ENCODE measurements at places on chromosomes 1 and 21. TPM values are rescaled to one million over a fixed set of nuclear protein-coding genes. Genes with fewer than 3 reads are reported as not detected.

The ERG gene
- 1.2 TPM for polyA plus RNA-seq

The C1orf52 gene
- polyA plus RNA-seq = 72.4 TPM

The GUCA2A gene
- polyA plus RNA-seq = not detected

The SESN2 gene
- polyA plus RNA-seq = 34.5 TPM

The SPRR2G gene
- not detected for polyA plus RNA-seq

GRCh38 chr1:205505791-205506190 is 1.3 kb downstream of the CDK18 start:
- peak; percentile 47 for DNase-seq
- H3K4me1 ChIP-seq = no peaks in the 10 kb centered on the region
- H3K27ac ChIP-seq = no peak overlapping the region
- peaks cover 35% of the 10 kb centered on the region for H3K27me3 ChIP-seq
- H3K36me3 ChIP-seq = no peaks in the 10 kb centered on the region
- H3K4me3 ChIP-seq = no peak overlapping the region

- no peak overlapping the region for H3K4me3 ChIP-seq
- no peak for DNase-seq
- H3K27me3 ChIP-seq = no peaks in the 10 kb centered on the region
- no peak overlapping the region for H3K27ac ChIP-seq
- H3K36me3 ChIP-seq = no peaks in the 10 kb centered on the region
Observed at GRCh38 chr1:229066591-229066990, 204.3 kb upstream of the RAB4A start.

GRCh38 chr1:58885998-58886397 is 102.2 kb upstream of the JUN start:
- DNase-seq = peak; percentile 55
- no peak overlapping the region for H3K27ac ChIP-seq
- no peaks in the 10 kb centered on the region for H3K36me3 ChIP-seq

- DNase-seq = no peak
- no peaks in the 10 kb centered on the region for H3K27me3 ChIP-seq
- peak overlapping the region; percentile 4 for H3K27ac ChIP-seq
- H3K36me3 ChIP-seq = peaks cover 11% of the 10 kb centered on the region
- H3K4me3 ChIP-seq = no peak overlapping the region
- H3K4me1 ChIP-seq = peaks cover 91% of the 10 kb centered on the region
Observed at GRCh38 chr1:85450832-85451231, 14.1 kb downstream of the DDAH1 start.

- no peaks in the 10 kb centered on the region for H3K36me3 ChIP-seq
- no peak overlapping the region for H3K4me3 ChIP-seq
- no peak for DNase-seq
- peaks cover 38% of the 10 kb centered on the region for H3K27me3 ChIP-seq
Observed at GRCh38 chr21:42514883-42515228, 1.2 kb downstream of the SLC37A1 start.

GRCh38 chr1:54542120-54542961 is 5.7 kb upstream of the ACOT11 start:
- peak overlapping the region; percentile 89 for H3K27ac ChIP-seq
- peak overlapping the region; percentile 69 for H3K4me3 ChIP-seq
- peak; percentile 86 for DNase-seq

- DNase-seq = no peak
- no peaks in the 10 kb centered on the region for H3K36me3 ChIP-seq
- no peak overlapping the region for H3K27ac ChIP-seq
Observed at GRCh38 chr21:44730951-44731579, 19.7 kb upstream of the TSPEAR start.

- no peak overlapping the region for H3K27ac ChIP-seq
- DNase-seq = no peak
- no peak overlapping the region for H3K4me3 ChIP-seq
- H3K4me1 ChIP-seq = no peaks in the 10 kb centered on the region
- no peaks in the 10 kb centered on the region for H3K36me3 ChIP-seq
Observed at GRCh38 chr1:183697814-183698590, 44.9 kb upstream of the APOBEC4 start.

GRCh38 chr1:182811975-182812722 is 22.6 kb downstream of the NPL start:
- H3K4me3 ChIP-seq = no peak overlapping the region
- H3K27ac ChIP-seq = no peak overlapping the region
- H3K27me3 ChIP-seq = no peaks in the 10 kb centered on the region
- no peaks in the 10 kb centered on the region for H3K4me1 ChIP-seq
- DNase-seq = no peak

DNA sequence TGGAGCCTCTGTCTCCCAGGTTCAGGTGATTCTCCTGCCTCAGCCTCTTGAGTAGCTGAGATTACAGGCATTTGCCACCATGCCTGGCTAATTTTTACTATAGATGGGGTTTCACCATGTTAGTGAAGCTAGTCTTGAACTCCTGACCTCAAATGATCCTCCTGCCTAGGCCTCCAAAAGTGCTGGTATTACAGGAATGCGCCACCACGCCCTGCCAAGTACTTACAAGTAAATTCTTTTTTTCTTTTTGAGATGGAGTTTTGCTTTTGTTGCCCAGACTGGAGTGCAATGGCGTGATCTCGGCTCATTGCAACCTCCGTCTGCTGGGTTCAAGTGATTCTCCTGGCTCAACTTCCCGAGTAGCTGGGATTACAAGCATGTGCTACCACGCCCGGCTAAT is 42.5 kb downstream of the RPRD2 start:
- no peak for DNase-seq
- peaks cover 12% of the 10 kb centered on the region for H3K4me1 ChIP-seq
- no peaks in the 10 kb centered on the region for H3K27me3 ChIP-seq
- H3K27ac ChIP-seq = no peak overlapping the region
- H3K36me3 ChIP-seq = no peaks in the 10 kb centered on the region
- no peak overlapping the region for H3K4me3 ChIP-seq

- H3K4me1 ChIP-seq = peaks cover 17% of the 10 kb centered on the region
- peak overlapping the region; percentile 63 for H3K27ac ChIP-seq
- H3K27me3 ChIP-seq = no peaks in the 10 kb centered on the region
- no peak overlapping the region for H3K4me3 ChIP-seq
- peak; percentile 86 for DNase-seq
- no peaks in the 10 kb centered on the region for H3K36me3 ChIP-seq
Observed at GRCh38 chr1:170910273-170910672, 25.1 kb upstream of the MROH9 start.

- H3K4me3 ChIP-seq = no peak overlapping the region
- H3K36me3 ChIP-seq = no peaks in the 10 kb centered on the region
- H3K27me3 ChIP-seq = no peaks in the 10 kb centered on the region
- H3K4me1 ChIP-seq = no peaks in the 10 kb centered on the region
Observed at GRCh38 chr1:238832106-238832505, 554.3 kb upstream of the CHRM3 start.

DNA sequence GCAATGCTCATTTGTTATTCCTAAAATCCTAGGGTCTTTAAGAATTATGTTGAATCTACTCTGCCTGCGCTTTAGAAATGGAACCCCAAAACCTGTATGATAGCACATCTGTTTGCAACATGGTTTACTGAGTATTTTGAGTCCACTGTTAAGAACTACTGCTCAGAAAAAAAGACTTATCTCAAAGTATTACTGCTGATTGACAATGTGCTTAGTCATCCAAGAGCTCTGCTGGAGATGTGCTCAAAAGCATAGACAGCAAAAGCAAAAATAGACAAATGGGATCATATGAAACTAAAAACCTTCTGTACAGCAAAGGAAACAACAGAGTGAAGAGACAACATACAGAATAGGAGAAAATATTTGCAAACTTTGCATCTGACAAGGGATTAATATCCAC is 107.0 kb downstream of the CTH start:
- no peaks in the 10 kb centered on the region for H3K4me1 ChIP-seq
- 0 out of 2 replicates have a peak, but pooled peaks cover 2% of the 10 kb centered on the region for H3K27me3 ChIP-seq
- DNase-seq = no peak
- H3K36me3 ChIP-seq = no peaks in the 10 kb centered on the region
- no peak overlapping the region for H3K4me3 ChIP-seq

DNA sequence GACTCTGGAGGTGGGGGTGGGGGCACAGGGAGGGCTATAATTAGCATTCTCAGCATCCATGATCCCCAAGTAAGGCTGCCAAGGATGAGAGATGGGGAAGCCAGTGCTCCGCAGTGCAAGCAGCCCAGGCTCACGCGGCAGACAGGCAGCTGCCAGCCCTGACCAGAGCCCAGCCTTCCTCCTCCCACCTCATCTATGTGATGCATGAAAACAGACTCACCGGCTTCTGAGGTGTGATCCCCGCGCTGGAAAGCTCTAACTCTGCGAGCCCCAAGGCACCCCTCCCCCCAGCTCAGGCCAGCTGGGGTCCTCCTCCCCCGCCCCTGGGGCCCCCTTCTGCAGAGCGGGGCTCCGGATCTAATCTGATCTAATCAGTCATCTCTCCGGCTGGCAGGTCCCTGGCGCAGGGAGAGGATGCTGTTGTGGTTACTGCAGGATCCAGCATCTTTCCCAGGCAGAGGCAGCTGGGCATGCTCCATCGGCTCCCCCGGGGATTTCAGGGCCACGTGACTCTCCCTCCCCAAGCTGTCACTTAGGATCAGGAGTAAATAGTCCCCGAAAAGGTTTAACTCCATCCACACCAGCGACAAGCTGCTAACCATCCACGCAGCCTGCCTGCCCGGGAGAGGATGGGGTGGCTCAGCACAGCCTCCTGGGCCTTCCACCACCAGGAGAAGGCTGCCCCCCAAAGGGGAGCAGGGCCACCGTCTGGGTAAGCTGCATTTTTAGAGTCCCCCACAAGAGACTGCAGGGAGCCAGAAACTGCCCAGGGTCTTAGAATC is at the start of gene PLEKHA6:
TSS of gene PLEKHA6 (minus strand) at position 456 of the 782 bp plus-strand sequence. CDS start 86,202 bp downstream, outside the sequence.
- DNase-seq = peak; percentile 73
- peaks cover 12% of the 10 kb centered on the region for H3K4me1 ChIP-seq
- no peaks in the 10 kb centered on the region for H3K27me3 ChIP-seq
- peak within 1 kb of the TSS; percentile 36 for H3K4me3 ChIP-seq

- H3K4me1 ChIP-seq = no peaks in the 10 kb centered on the region
- no peaks in the 10 kb centered on the region for H3K36me3 ChIP-seq
- DNase-seq = no peak
- H3K27me3 ChIP-seq = no peaks in the 10 kb centered on the region
- no peak overlapping the region for H3K4me3 ChIP-seq
Observed at GRCh38 chr1:230321741-230322420, 104.3 kb downstream of the PGBD5 start.

DNA sequence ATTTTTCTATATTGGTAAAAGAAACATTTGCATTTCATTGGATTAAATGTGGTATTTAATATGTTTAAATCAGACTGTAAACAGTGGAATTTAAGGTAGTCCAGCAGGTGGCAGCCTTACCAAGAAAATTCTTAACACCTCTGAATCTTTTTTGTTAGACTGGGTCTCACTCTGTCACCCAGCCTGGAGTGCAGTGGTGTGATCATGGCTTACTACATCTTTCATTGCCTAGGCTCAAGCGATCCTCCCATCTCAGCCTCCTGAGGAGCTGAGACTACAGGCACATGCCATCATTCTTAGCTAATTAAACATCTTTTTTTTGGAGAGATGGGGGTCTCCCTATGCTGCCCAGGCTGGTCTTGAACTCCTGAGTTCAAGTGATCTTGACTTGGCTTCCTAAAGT is 98.8 kb downstream of the RABGAP1L start:
- no peaks in the 10 kb centered on the region for H3K4me1 ChIP-seq
- no peak overlapping the region for H3K27ac ChIP-seq
- no peak overlapping the region for H3K4me3 ChIP-seq

GRCh38 chr1:53948291-53948690 is 2.1 kb downstream of the LRRC42 start:
- H3K4me3 ChIP-seq = peak overlapping the region; percentile 92
- no peak overlapping the region for H3K27ac ChIP-seq
- peaks cover 13% of the 10 kb centered on the region for H3K36me3 ChIP-seq
- DNase-seq = no peak
- H3K4me1 ChIP-seq = peaks cover 25% of the 10 kb centered on the region

DNA sequence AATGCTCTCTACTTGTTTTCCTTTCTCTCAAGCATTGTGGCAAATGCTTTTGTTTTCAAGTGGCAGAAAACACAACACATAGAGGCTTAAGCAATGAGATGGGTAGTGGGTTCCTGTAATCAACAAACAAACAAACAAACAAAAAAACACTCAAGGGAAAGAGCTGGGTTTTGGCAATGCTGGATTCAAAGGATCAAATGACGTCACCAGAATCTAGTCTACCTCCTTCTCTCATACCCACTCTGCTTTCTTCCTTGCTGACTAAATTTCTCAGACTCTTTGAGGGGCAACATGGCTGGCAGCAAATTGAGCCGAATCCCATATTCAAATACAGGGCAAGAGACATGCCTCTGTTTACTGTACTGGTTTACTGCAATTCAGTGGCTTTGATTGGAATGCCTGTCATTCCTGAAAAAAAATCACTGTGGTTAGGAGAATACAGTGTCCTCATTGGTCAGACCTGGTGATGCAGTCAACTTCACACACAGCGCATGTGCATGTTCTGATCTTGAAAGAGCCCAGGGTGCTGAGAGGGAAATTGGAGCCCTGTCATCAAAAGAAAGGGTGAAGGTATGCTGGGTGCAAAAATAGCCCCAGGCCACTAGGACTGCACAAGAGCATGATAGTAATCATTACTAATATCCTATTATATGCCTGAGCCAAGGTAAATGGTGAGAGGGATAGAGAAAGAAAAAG is 356.2 kb downstream of the KCTD3 start:
- H3K4me3 ChIP-seq = no peak overlapping the region
- H3K36me3 ChIP-seq = no peaks in the 10 kb centered on the region
- no peak overlapping the region for H3K27ac ChIP-seq
- H3K27me3 ChIP-seq = 0 out of 2 replicates have a peak, but pooled peaks cover 11% of the 10 kb centered on the region
- H3K4me1 ChIP-seq = no peaks in the 10 kb centered on the region

DNA sequence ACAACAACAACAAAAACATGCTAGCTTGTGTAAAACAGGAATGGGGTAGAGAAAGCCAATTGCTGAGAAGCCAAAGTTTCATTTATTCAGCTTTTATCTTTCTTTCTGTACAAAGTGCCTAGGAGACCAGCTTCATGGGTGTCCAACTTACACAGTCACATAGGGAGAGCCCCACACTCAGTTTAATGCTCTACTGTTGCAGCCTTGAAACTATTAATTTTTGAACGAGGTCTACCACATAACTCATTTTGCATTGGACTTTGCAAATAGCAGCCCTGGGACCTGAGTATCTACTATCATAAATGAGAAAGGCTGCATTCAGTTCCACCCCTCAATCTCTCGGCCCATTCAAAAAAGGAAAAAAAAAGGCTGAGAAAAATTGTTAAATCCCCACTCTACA is 98.8 kb downstream of the ZNF644 start:
- no peak overlapping the region for H3K27ac ChIP-seq
- H3K27me3 ChIP-seq = no peaks in the 10 kb centered on the region
- no peak overlapping the region for H3K4me3 ChIP-seq
- H3K4me1 ChIP-seq = peaks cover 40% of the 10 kb centered on the region

Measured in GM23248 (cell line).